Activated T-cell treated with anti-CD3 and anti-CD28 coated beads for 48 hours (primary cell): ENCODE measurements at places on chromosomes 2 and 18.

DNA sequence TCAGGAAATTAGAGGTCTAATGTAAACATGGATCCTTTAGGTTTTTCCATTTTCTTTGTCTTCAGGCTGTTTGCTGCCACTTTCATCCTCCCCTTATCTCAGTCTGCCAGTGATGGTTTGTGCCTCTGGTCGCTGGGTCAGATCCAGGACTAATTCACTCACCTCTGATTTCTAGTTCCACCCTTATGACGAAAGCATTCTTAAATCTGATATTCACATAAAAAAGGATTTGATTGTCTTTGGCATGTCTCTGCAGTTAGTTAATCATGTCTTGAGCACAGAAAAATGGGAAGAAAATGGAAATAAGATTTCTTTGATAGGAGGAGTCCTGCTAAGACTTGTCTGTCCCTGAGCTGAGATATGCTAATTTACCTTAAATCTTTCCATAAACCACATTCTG lies 4.6 kb downstream of the IL1RL1 start:
- no peak for DNase-seq

- no peak for DNase-seq
Measured at GRCh38 chr18:14941792-14942191, 193.8 kb downstream of the ANKRD30B start.

DNA sequence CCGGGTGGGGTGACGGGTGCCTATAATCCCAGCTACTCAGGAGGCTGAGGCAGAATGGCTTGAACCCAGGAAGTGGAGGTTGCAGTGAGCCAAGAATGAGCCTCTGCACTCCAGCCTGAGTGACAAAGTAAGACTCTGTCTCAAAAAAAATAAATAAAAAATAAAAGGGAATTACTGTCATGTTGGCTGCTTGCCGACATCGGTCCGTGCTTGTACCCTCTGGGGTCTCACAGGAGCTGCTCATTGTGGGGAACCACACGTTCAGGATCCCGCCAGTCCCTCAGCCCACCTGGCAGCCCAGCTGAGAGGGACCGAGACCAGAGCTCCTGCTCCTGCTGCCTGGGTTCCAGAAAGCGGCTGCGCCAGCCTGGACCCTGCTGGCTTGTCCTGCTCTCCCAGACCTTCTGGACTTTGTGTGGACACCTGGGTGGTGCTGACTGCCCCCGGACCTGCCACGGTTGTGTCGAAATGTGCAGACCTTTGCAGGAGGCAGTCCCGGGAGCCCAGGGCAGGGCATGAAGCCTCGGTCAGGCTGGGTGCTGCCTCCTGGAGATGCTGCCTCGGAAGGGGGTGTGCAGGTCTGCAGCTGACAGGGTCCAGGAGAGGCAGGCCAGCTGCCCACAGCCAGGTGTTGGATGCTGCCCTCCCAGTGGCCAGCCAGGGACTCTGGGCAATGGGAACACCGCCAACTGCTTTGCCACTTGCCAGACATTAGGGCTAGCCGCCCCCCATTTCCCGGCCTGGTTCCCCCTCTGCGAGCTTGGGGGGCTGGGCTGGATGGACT lies 16.4 kb downstream of the KLF11 start:
- no peak for DNase-seq

- peak; percentile 40 for DNase-seq
Measured at GRCh38 chr2:88626171-88627054, 851 bp downstream of the EIF2AK3 start.

DNA sequence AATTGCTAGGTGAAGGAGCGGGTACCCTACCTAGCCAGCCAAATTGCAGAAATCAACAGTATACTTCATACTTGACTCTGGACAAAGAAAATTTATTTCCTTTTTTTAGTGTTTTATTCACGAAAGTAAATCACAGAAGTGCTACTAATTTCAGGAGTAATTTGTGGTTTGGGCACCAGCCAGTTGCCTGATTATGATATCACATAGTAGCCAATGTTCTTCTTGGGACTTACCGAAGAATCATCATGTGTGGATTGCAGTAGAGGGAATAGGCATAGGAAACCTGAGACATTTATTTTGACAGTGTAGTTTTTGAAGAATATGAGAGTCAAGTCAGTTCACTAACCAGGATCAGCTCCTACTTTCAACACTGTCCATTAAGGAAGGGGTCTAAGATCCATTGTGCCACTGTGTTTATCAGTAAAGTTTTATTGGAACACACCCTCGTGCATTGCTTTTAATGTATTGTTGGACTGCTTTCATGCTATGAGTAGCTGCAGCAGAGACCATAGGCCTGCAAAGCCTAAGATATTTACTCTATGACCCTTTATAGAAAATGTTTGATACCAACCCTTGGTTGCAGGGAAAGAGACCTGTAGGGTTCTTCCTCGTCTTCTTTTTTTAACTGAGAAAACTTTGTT lies 32.1 kb downstream of the TNFRSF11A start:
- no peak for DNase-seq

GRCh38 chr2:60861736-60862135 lies 19.6 kb upstream of the REL start:
- DNase-seq: no peak

- no peak for DNase-seq
Measured at GRCh38 chr2:219111375-219112061, 49.1 kb downstream of the NHEJ1 start.

DNA sequence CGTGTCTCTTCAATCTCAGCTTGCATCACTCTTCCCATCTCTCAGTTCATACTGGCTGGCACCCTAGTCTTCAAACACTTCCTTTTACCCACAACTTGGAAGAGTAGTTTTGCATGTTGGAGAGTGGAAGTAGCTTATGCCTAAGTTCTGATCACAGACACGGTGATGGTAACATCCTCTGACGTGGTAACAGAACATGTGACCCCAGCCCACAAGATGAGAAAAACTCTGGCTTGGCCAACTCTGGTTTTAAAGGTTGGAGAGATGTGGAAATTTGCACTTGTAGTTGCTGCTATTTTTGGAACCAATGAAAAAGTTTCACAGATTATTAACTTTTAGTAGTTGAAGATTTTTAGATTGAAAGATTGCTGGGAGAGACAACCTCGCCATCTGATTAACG lies 155.4 kb upstream of the SLC35G4 start:
- DNase-seq: no peak

- no peak for DNase-seq
Measured at GRCh38 chr18:62802523-62802922, 87.2 kb downstream of the PHLPP1 start.

DNA sequence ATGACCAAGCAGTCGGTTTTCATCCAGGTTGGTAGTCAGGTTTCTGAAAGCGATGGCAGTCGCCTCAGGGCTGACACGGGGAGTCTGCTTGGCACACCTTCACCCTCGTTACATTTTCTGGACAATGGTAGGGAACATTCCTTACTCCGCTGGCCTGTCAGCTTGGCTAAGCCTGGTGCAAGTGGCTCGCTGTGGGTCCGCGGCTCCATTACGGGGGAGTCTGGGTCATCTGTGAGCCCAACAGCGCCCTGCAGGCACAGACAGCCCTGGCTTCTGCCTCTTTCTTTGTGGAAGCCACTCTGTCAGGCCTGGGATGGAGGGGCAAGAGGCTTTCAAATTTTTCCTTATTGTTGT lies 95.6 kb downstream of the HDAC4 start:
- no peak for DNase-seq

DNA sequence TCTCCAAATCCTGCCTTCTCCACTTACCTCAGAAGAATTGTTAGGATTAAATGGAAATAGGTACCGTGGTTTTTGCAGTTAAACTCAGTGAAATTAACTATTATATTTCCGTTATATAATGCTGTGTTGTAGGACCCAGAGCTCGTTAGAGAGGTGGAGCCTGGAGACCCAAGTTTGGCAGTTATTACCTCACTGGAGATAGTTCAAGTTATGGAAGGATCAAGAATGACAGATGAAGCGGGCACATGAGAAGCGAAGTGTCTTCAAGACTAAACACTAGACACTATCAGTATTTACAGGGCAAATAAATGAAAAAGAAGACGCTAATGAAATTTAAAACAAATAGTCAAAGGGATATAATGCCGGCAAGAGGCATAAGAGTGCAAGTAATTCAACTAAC lies 866 bp downstream of the CWC22 start:
- no peak for DNase-seq

DNA sequence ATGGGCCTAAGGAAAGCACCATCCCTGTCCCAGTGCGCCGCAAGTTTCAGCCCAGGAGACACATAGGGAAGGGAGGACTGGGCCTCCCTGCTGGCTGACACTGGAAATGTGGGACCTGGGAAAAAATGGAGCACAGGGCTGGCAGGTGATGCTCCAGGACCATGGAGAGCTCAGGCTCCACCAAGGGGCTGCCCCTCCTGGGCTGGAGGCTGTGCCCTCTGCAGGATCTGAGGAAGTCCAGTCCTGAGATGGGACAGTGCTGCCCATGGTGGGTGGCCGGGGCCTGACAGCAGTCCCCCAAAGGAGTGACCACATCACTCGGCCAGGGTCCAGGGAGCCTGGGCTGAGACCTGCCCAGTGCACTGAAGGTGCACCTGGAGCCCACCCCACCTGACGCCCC lies 108.6 kb upstream of the TEKT4 start:
- DNase-seq: no peak

GRCh38 chr2:215664847-215665525 lies 229.1 kb upstream of the FN1 start:
- DNase-seq: no peak

GRCh38 chr2:163527381-163527780 lies 208.4 kb downstream of the FIGN start:
- DNase-seq: no peak

DNA sequence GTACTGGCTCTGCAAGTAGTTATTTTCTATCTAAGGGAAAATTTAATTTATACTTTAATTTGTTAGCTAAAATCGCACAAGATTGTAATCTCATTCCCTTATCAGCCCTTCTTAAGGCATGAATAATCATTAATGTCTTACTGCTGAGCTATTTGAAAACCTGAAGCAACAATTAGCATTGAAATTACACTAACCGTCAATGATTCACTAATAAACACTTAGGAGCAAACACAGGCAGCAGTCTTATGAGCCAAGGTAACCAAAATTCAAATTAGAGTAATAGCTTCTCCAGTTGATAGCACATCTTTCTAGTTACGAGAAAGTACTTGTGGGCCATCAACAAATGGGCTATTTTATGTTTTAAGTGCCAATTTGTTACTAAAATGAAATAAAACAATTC lies 1289.7 kb downstream of the LRP1B start:
- DNase-seq: no peak

GRCh38 chr2:218567797-218568189 lies 358 bp downstream of the USP37 start:
- DNase-seq: no peak

DNA sequence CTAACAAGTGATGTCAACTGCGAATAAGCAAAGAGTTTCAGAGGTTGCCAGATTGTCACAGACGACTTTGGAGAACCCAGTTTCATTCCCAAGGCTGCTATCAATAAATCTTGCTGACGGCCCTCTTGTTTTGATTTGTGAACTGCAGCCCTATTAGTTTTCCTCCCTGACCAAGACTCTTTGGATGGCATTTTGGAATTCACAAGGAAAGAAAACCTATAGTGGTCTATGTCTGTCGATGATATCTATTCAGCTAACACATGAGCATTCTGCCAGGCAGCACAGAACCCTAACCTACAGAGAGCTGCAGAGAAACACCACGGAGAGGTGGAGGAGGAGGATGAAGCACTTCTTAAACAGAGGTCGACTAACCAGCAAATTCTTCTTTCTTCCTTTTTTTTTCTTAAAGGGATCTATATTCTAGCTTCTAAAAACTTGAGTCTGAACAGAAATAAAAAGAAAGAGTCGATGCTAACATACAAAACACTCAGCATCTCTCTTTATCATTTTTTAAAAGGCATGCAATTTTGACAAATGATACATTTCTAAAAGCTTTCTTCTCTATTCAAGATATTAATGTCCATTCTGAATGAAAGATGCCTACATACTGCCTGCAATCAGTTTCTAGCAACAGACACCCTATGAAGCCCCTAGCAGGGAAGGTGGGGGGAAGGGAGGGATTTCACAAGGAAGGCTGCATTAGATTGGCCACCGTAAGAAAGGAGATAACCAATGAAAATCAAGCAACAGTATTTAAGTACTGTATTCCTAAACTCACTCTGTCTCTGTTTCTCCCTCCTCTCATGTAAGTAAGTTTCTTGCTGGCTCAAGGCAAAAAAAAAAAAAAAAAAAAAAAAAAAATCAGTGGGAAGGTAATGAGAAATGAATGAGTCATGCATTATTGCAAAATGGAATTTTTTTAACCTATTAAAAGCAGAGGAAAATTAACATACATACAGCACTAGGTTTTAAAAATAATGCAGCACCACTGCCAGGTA lies 83.0 kb upstream of the CHRNA1 start:
- no peak for DNase-seq

DNA sequence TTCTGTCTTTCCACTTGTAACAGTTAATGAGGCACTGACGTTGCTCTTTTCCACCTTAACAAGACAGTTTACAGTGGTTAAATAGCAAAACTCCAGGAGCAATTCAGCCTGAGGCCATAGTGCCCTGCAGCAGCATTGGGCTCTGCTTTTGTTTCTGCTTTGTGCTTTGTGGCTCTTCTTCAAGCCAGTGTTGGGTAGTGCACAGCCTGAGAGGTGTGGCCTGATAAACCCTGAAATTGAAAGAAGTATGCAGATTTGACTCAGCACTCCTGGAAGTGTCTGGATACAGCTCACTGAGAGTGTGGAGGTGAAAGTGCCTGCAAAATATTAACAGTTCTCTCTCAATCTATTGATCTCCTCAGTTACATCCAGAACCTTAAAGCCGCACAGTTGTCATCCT lies 63.0 kb downstream of the STK25 start:
- no peak for DNase-seq

DNA sequence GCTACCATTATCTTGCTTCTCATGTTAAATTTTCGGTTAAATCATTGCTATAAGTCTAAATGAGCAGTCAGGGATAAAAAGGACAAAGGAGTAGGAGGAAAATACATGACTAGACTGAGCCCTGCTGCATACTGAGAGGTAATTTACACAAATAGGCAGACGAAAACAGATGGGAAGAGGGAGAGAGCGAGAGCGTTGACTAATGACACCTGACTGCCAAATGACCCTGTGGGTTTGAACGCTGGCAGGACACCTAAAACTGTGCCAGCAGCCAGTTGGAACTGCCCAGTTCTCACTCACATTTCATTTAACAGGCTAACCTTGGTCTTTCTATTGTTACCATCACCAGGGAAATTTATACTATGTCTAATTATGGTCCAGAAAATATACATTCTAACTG lies 978.2 kb downstream of the CPS1 start:
- no peak for DNase-seq

DNA sequence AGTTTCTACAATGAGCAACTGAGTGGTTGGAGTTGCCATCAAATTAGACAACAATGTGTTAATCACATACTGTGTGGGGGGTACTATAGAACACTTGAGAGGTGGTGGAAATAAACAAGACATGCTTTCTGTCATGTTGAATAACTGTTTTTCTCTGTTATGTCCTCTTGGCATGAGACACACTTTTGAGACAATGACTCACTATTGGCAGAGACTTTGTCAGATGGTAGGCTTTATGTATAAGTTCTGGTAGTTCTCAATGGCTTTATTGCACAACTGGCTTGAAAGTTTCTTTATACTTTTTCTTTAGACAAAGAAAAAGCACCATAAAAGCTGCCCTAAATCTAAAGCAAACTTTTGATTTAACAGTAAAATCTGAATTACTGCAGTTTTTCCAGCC lies 578.7 kb downstream of the ADCYAP1 start:
- no peak for DNase-seq
